Endothelial cell (in vitro differentiated cells): ENCODE measurements at places on chromosomes 3 and 15.
A peak's percentile ranks its signal among the peaks of the same experiment; 100 is the strongest.

DNA sequence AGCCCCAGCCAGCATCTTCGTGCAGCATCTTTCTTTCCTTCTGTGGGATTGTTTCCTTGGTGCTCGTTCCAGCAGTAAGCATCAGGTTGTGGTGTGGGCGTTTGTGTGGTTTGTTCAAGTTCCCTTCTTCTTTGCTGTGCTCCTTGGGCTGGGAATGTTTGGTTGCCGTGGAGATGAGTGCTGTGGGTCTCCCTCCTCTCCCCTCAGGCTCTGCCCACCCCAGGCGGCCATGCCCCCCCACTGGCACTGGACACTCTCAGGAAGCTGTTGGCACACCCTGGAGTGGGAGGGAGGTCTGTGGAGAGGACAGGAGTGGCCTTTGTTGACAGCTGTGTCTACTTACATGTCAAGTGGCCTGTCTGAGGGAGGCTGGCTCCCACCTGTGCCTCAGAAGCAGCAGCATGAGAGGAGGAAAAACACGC lies 46.5 kb upstream of the SACM1L start:
- peaks cover 10% of the 10 kb centered on the region for H3K36me3 ChIP-seq
- no peak for DNase-seq
- peaks cover 62% of the 10 kb centered on the region for H3K4me1 ChIP-seq

DNA sequence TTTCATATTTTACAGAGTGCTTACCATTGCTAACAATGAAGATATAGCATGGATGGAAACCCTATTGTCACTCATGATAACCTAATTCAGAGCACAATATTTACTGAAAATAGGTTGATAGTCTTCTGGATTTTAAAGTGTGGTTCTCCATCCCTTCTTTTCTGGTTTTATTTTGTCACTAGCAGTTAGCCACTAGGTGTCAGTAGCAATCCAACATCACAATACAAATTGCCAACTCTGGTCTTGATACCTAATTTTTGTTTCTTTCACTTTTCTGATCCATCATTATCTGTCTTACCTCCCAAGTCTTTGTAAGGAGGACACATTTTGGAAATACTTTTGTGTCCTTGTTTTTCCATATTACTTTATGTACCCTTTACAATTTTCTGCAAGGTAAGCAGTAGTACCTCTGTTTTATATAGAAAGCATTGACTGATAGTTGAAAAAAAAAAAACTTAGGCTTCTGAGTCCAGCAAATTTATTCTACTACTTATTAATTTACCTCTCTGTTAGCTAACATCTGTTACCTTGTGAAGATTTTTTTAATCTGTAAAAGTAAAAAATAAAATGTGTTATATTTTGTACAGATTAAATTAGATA lies 28.3 kb upstream of the CRYBG3 start:
- no peak overlapping the region for H3K27ac ChIP-seq
- no peaks in the 10 kb centered on the region for H3K36me3 ChIP-seq
- no peaks in the 10 kb centered on the region for H3K27me3 ChIP-seq
- no peak overlapping the region for H3K4me3 ChIP-seq

- DNase-seq: no peak
- H3K27ac ChIP-seq: no peak overlapping the region
- H3K27me3 ChIP-seq: peaks cover 16% of the 10 kb centered on the region
Measured at GRCh38 chr3:195101001-195101583, 169.9 kb downstream of the XXYLT1 start.

DNA sequence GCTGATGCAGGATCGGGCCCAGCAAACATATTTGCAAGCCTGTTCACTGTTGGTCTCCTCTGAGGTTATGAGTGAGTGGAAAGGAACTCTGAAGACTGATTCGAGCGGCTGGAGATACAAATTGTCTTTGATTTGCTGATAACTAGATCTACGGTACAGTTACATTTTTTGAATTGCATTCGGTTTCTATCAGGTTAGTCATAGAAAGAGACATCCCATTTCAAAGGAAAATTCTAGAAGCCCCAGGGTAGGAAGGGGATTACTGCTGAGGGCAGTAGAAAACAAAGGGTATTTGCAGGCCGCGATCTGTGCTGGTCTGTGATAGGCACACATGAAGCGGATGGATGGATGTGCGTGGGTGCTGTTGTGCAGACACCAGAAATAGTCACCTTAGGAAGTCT lies 228.4 kb downstream of the ITPR1 start:
- peaks cover 6% of the 10 kb centered on the region for H3K4me1 ChIP-seq
- H3K36me3 ChIP-seq: no peaks in the 10 kb centered on the region
- H3K4me3 ChIP-seq: no peak overlapping the region
- H3K27me3 ChIP-seq: peaks cover 1% of the 10 kb centered on the region

DNA sequence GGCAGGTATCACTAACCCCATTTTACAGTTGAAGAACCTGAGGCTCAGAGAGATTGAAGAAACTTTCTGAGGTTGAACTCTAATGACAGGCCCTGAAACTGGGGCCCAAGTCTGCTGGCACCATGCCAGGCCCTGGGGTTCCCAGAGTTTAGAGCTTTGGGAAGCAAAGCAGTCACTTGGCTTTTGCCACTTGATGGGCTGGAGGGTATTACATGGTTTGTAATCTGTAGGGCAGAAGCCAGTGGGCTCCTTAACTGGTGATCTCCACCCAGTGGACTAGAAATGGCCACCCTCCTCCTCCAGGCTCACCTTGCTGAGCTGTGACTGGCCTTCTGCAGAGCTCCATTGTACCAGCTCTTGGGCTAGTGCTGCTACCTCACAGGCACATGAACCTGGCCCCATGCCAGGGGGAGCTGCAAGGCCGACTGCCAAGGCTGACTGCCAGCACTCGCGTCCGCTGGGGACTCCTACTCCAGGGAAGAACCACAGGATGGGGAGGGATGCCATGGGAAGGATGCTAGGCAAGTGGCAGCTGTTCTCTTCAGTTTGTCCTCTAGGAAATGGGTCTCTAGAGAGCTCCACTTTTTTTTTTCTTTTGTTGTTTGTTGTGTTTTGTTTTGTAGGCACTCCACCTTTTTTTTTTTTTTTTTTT lies 104.8 kb downstream of the ETFA start:
- no peak overlapping the region for H3K27ac ChIP-seq
- H3K4me1 ChIP-seq: peaks cover 4% of the 10 kb centered on the region
- no peak overlapping the region for H3K4me3 ChIP-seq

DNA sequence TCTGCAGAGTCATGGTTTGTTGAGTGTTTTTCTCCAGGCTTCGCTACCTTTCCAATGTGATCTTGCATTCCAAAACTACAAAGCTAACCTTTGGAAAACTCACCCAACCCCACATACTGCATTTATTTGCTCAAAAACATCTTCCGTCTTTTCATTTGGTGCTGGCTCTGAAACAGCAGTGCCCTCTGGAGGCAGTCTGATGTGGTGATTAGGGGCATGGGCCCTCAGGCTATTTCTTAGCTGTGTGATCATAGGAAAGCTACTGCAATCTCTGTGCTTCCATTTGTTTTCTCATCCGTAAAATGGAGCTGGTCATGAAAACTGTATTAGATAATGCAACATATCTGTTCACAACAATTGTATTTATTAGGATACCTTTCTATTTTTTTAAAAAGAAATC lies 47.0 kb downstream of the MTHFS start:
- H3K4me3 ChIP-seq: no peak overlapping the region
- H3K36me3 ChIP-seq: peaks cover 3% of the 10 kb centered on the region
- H3K27me3 ChIP-seq: no peaks in the 10 kb centered on the region
- H3K27ac ChIP-seq: no peak overlapping the region
- DNase-seq: peak; percentile 58
- peaks cover 3% of the 10 kb centered on the region for H3K4me1 ChIP-seq

- peaks cover 20% of the 10 kb centered on the region for H3K4me1 ChIP-seq
- peak; percentile 37 for DNase-seq
- peak overlapping the region; percentile 4 for H3K4me3 ChIP-seq
- peaks cover 8% of the 10 kb centered on the region for H3K27me3 ChIP-seq
- peaks cover 19% of the 10 kb centered on the region for H3K36me3 ChIP-seq
Measured at GRCh38 chr15:74723754-74724334, 1.5 kb downstream of the CYP1A1 start.
